ENCODE measurements at places on chromosomes 1 and 21.

DNA sequence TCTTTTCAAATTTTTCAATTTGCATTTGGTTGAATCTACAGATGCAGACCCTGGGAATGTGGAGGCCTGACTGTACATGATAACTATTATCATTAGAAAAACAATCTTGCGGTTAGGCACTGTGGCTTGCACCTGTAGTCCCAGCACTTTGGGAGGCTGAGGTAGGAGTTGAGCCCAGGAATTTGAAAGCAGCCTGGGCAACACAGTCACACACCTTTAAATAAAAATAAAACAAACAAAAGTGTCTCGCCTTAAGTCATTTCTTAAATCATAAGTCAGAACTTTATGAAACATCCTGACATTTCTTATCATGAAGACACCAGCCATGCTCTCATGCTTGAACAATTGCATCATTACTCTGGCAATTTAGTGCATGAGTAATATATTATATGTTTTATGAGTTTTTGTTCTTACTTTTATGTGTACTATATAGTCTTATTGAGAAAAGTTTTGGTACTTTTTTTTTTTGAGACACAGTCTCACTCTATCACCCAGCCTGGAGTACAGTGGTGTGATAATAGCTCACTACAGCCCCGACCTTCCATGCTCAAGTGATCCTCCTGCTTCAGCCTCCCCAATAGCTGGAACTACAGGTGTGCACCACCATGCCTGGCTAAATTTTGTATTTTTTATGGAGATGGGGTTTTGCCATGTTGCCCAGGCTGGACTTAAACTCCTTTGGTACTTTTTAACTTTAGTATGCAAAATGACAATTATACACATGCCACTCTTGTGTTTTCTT, 7.8 kb downstream of the TBX19 start:
- DNase-seq = no peak

DNA sequence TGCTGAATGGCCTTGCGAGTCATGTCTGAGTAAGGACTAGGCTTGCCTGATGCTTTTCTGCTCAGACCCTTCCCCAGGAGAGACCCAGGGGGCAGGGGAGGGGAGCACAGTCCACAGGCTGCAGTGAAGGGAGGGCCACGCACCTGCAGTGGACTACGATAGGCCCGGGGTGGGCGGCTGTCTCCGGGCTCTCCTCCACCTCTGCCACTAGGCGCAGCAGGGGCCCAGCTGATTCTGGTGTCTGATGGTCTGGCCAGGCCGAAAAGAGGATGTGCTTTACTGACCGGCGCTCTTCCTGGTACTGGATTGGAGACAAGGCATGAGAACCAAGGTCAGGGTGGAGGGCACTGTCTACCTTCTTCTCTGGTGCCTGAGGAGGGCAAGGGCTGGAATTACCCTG, 7.9 kb upstream of the ARL8A start:
- DNase-seq = no peak

DNA sequence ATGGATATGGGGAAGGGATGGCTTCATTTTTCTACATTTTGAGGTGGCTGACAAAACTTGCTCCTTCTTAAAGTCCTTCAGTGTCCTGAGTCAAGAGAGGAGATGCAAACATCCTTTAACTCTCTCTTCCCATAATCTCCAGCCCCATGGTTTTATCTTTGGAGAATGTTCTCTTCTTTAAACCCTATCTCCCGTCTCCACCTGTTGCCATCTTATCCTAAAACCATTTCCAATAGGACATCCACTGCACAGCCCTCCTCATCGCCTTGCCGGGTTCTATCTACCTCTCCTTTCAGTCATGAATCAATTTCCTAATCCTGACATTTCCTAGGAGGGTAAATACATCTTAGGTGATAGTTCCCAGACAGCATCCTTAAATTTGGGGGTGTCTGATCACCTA, 44.2 kb upstream of the KCNE2 start:
- no peak for DNase-seq

GRCh38 chr21:44846485-44847260, 26.8 kb downstream of the PTTG1IP start:
- peak; percentile 29 for DNase-seq

- DNase-seq = peak; percentile 47
Observed at GRCh38 chr1:12184008-12184681, 17.4 kb downstream of the TNFRSF1B start.

GRCh38 chr1:58524353-58524945, 22.1 kb downstream of the OMA1 start:
- DNase-seq = no peak

DNA sequence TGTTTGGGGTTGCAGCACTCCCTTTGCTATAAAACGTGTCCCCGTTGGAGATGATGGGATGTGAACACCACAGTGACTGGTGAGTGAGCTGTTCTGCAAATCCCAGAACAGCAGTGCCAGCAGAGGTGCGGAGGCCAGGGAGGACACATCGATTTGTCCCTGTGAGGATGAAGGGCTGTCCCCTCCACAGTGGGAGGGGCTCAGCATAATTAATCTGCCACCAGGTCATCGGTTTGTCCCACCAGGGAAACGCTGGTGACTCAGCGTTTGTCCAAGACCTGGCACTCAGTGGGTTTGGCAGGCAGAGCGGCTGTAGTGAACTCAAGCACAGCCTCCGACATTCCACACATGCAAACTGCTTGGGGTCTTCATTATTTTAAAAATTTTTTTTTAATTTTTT, 22.8 kb upstream of the PDE9A start:
- DNase-seq = no peak

GRCh38 chr1:71422221-71422620, 341.4 kb upstream of the ZRANB2 start:
- DNase-seq = no peak

DNA sequence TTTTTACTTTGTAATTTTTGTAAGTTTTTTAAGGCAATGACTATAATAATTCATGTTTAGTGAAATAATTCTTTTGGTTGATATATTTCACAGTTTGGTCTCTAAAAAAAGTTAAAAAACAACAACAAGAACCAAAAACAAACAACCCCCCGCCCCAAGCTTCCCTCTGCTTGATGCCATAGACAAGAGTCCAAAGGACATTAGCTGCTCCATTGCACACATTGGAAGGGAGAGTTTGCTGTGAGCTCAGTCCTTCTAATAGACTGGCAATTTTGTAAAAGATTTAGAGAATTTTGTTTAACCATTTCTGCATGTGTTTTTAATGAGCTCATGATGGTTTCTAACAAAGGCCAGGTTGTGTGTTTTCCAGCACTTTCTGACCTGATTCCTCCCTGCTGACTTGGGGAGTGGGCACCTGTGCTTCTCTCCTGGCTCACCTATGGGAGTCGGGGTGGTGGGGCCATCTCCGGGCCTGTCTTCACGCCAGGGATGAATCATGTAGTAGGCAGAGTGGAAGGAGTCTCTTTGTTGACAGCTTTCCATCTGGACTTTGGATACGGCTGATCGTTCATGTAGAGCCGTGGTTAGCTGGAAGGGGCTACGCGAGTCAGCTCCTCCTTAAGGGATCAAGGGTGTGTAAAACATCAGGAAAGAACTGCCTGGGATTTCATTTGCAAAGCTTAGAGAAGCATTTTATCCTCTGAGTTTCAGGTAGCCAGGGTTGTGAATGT, 14.1 kb downstream of the ZBTB18 start:
- DNase-seq = peak; percentile 20

- no peak for DNase-seq
Observed at GRCh38 chr1:236150311-236150955, 8.1 kb downstream of the GPR137B start.

GRCh38 chr1:31127266-31127665, 61.7 kb upstream of the PUM1 start:
- DNase-seq = no peak

GRCh38 chr21:45910548-45911221, 70.9 kb upstream of the COL6A1 start:
- no peak for DNase-seq

DNA sequence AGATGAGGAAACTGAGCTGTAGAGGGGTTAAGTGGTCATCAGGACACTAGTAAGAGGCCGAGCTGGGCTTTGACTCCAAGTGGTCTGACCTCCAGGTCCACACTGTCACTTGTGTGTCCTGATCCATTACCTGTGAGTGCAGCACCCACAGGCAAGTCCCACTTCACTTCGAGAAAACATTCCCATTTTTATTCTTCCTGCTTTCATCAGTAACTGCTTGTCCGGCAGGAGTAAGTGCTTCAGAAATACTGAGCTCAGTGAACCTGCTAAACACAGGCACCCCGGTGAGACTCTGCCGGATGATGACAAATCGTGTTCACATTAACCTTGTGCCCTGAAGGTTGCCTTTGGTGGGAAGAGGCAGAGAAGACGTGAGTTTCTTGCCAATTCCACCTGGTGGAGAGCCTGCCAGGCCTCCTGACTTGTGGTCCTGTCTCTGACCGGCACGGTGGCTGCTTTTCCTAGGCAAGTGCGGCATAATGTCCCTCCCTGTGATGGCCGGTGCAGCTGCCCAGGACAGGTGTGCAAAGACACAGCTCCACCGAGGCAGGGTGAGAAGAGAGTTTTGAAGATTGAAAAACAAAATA, 29.4 kb downstream of the ZBTB18 start:
- no peak for DNase-seq

GRCh38 chr1:99482286-99482685, 163.6 kb upstream of the PALMD start:
- DNase-seq = no peak

DNA sequence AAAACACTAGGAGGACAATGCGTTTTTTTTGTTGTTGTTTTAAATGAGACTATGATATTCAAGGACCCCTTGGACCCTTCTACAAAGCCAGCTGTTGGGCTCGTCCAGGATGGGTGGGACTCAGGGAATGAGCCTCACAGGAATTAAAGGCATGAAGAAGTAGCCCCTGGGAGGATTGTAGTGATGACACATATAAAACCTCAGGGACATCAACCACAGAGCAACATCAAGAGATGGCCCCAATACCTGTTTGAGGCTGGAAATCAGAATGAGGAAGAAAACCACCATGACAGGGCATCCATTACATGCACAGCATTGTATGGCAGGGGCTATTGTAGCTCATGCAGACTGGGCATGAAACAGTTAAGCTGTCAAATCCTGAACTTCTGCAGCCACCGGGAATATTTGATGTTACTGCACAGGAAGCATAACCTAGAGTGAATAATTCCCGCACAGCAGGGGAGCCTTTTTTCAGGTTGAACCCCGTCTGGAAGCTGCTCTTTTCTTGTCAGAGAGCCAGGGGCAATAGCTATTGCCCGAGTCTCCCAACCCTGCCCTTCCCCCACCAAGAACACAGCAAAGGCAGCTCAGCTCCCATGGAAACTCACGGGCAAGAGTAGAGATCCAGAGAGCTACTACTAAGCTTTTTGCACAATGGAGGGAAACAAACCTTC, 140.2 kb upstream of the FGGY start:
- DNase-seq = no peak

DNA sequence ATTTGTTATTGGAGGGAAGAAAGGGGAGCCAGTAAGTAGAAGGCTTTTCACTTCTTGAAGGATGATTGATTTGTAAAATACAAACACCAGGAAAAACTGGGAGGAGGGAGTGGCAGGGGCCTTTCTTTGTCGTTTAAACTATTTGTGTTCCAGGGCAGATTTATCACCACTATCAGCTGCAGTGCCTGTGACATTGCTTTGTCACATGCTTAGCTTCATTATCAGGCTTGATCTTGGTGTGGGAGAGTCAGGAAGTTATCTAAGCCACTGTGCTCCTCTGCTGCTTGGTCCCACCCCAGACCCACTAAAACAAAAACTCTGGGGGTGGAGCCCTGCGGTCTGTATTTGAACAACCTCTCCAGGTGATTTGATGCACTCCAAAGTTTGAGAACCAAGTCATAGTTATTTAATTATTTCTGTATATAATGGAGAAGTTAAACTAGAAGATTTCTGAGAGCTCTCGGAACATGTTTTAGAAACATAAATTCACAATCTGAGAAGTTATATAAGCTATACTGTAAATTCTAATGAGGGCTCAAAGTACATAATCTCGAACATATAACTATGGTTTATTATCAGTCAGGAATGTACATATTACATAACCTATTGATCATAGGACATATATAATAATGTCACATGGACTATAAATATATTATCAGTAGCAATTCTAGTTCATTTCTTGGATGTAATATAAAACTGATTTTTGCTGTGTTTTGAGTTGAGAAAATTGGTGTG, 87.9 kb downstream of the CDC14A start:
- no peak for DNase-seq

DNA sequence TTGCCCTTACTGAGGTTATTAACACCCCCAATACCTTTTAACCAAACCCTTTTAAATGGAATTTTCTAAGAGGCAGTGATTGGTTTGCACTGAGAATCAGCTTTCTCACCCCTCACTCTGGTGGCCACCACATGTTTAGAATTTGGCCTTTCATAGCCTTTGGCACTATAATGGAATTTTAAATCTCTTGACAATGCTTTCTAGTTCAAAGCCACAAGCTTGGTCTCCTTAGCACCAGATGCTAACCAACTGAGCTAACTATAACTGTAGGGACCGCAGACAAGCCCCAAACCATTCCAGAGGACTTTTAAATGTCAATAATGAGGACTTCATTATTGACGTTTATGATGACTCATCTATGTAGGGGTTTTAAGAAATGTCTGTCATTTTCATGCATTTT, 238.7 kb upstream of the SNX7 start:
- DNase-seq = no peak

DNA sequence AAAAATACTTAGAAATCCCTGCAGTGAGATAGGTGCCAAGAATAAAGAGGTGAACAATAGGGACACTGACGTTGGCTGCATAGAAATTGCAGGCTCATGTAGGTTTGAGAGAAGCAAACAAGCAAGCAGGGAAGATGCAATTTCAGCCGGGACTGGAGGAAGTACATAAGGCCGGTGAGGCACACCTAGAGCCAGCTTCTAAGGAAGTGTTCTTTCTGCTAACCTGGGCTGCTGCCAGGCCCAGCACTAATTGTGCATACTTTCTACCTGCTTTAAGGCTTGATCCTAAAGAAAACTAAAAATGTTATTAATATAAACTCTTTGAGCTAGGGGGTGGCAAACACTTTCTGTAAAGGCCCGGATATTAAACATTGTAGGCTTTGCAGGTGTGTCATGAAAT, 71.0 kb downstream of the LMO4 start:
- no peak for DNase-seq

- DNase-seq = no peak
Observed at GRCh38 chr1:54238353-54239034, 38.5 kb downstream of the MRPL37 start.

DNA sequence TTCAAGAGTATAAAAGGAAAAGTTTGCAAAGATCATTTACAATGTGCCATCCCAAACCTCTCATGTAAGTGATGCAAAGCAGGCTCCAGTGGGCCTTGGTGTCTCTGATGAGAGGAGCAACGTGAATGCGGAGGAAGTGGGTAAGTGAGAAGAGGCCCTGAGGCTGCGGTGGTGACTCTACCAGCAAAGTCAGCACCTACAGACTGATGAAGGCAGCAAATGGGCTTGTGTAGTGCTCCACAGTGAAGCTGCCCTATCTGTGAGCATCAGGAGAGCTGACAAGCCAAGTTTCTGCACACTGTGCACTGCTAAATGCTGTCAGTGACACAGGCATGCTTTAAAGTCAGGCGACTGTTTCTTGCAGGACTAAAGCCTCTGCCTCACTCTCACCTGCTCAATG, 15.6 kb upstream of the RAP1A start:
- DNase-seq = peak; percentile 11

- no peak for DNase-seq
Observed at GRCh38 chr1:202625416-202626360, 84.6 kb downstream of the SYT2 start.
